ENCODE measurements at places on chromosomes 11 and 22. TPM values are rescaled to one million over a fixed set of nuclear protein-coding genes. Genes with fewer than 3 reads are reported as not detected.

The ZNF280B gene
- total RNA-seq = 1.0 TPM

GRCh38 chr22:41237707-41238569 is 2.8 kb downstream of the CHADL start:
- peak; percentile 76 for DNase-seq

- no peak for DNase-seq
These were observed 921.9 kb upstream of the TENM4 start for GRCh38 chr11:80362563-80363340.

DNA sequence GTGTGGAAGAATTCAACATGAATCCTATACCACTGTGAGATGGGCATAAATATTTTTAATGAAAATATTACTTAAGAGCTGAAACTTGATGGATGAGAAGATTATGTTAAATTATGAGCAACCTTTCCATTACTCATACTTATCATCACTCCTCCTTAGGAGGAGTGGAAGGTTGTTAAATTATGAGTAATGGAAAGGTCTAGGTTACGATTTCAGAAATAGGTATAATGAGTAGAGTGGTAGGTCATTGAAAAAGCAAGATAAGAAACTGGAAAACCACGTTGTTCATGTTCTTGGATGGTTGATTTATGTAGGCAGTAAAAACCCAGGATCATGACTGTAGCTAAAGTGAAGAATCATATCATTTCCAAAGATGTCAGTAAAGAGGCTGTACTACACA is 973.2 kb upstream of the RAG2 start:
- DNase-seq = no peak

- DNase-seq = peak; percentile 50
These were observed 66.5 kb downstream of the GGTLC2 start for GRCh38 chr22:22710719-22711531.

GRCh38 chr11:34473603-34474169 is 35.0 kb downstream of the CAT start:
- DNase-seq = no peak

- no peak for DNase-seq
These were observed 278.2 kb downstream of the TBC1D22A start for GRCh38 chr22:47040486-47041270.

The OSBP gene
- 78.6 TPM for total RNA-seq

The P2RY6 gene
- 1.0 TPM for total RNA-seq

The TESMIN gene
- 0.10 TPM for total RNA-seq

The SPI1 gene
- 5.0 TPM for total RNA-seq

GRCh38 chr11:103091801-103092524 is at the start of gene DCUN1D5:
DCUN1D5 (minus strand) TSS chr11:103092160; CDS start chr11:103091872, 288 bp downstream.
- DNase-seq = peak; percentile 98

The NFRKB gene
- total RNA-seq = 47.2 TPM

The DEUP1 gene
- not detected for total RNA-seq

- DNase-seq = no peak
These were observed 23.4 kb upstream of the CELSR1 start for GRCh38 chr22:46560696-46561295.

GRCh38 chr11:18798799-18799469 is 7.3 kb upstream of the PTPN5 start:
- DNase-seq = no peak

The MIAT gene
- total RNA-seq = 1.1 TPM

The SLC22A9 gene
- not detected for total RNA-seq

The FAM180B gene
- total RNA-seq = 1.4 TPM

- no peak for DNase-seq
These were observed 639 bp downstream of the TRIOBP start for GRCh38 chr22:37697538-37697835.

The GGT5 gene
- total RNA-seq = 4.9 TPM

The LMO1 gene
- total RNA-seq = 0.41 TPM

The C11orf21 gene
- 0.10 TPM for total RNA-seq

The C2CD3 gene
- total RNA-seq = 22.9 TPM

- no peak for DNase-seq
These were observed 286.6 kb downstream of the ETS1 start for GRCh38 chr11:128300785-128301184.

The PACS1 gene
- 27.0 TPM for total RNA-seq

The SCGB1C1 gene
- not detected for total RNA-seq

DNA sequence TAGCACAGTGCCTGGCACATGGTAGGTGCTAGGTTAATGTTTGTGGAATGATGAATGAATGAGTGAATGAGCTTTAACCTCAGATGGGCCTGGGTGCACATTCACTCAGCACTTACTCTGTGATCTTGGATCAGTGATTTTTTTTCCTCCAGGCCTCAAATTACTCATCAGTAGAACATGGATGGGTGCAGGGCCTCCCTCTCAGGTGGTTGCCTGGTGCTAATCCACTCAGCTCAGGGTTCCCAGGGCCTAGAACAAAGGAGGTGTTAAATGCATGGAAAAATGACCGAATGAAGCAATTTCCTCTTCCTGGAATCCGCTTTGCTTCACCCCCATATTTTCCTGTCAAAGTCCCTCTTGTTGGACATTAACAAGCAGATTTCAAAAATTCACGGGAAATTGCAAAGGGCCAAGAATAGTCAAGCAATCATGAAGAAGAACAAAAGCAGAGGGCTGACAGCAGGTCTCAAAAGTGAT is 93.5 kb downstream of the MYEOV start:
- DNase-seq = no peak

The MMP11 gene
- total RNA-seq = 10.8 TPM

GRCh38 chr11:19460718-19461405 is 220.1 kb upstream of the E2F8 start:
- DNase-seq = peak; percentile 83

GRCh38 chr22:33557836-33558235 is 362.4 kb downstream of the LARGE1 start:
- no peak for DNase-seq

The IL17REL gene
- total RNA-seq = not detected

DNA sequence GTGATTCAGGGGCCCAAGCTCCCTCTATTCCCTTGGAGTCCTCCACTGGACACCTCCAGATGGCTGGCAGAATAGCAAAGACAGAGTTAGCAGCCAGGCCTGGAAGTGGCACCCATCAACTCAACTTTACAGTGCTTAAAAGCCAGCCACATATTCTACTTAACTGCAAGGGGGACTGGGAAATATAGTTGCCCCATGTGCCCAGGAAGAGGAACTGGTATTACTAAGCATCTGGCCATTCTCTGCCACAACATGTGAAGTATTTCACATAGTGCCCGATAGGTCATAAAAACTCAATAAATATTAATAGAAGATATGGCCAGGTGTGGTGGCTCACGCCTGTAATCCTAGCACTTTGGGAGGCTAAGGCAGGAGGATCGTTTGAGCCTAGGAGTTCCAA is 5.5 kb upstream of the IL10RA start:
- DNase-seq = no peak

DNA sequence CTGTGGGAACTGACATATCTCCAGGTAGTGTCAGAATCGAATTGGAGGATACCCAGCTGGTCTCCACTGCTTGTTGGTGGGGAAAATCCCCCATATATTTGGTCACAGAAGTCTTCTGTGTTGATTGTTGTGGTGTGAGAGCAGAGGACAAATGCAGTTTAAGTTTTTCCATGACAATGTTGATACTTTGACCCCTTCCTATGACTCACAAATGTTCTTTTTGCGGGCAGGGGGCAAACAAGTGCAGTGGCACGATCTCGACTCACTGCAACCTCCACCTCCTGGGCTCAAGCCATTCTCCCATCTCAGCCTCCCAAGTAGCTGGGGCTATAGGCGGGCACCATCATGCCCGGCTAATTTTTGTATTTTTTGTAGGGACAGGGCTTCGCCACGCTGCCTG is 7.4 kb upstream of the PATL1 start:
- no peak for DNase-seq

The EHF gene
- total RNA-seq = 105 TPM

- no peak for DNase-seq
These were observed 34.8 kb downstream of the NEU3 start for GRCh38 chr11:75023446-75024067.

The XKR3 gene
- not detected for total RNA-seq

GRCh38 chr22:45478108-45478771 is 24.4 kb upstream of the FBLN1 start:
- peak; percentile 91 for DNase-seq

GRCh38 chr22:36840106-36840505 is 20.7 kb upstream of the NCF4 start:
- no peak for DNase-seq

The ANO5 gene
- 46.5 TPM for total RNA-seq

DNA sequence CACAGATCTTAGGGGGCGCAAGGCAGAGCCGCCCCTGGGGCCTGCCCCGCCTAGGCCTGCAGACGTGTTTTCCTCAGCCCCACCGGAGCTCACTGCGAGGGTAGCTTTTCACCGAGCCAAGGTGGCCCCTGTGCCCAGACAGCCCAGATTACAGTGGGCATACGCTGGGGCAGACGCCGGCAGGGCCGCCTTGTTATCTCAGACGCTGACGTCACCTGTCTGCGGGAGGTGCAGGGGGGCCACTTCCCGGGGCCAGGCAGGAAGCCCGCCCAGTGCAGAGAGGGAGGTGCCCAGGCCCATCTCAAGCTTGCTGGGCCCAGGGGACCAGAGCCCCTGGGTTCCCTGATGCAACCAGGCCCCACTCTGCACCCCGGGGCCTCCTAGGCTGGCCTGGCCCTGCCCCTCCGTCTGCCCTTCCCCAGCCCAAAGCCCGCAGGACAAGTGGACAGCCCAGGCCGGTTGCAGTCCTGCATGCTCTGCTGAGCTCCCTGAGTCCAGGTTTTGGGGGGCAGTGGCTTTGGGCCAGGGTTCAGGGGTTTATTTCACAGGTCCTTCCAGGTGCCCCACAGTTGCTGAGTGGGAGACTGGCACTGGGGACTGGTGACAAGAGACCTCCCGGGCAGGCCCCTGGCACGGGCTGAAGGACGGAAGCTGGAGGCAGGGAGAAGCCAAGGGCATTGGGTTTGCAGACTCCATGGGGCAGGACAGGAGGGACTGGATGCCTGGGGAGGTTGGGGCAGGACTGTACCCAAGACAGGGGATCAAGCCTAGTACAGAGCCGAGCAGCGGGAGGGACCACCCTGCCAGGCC is 38.6 kb downstream of the IGF2 start:
- DNase-seq = no peak

- peak; percentile 76 for DNase-seq
These were observed 2.3 kb upstream of the TBX1 start for GRCh38 chr22:19757985-19758895.

The RIMBP3C gene
- total RNA-seq = not detected

The CDC42BPG gene
- 5.7 TPM for total RNA-seq

GRCh38 chr11:98834776-98835175 is 186.0 kb upstream of the CNTN5 start:
- no peak for DNase-seq

- no peak for DNase-seq
These were observed 745 bp upstream of the ZBTB44 start for GRCh38 chr11:130315354-130315970.

The RCOR2 gene
- total RNA-seq = 3.0 TPM

DNA sequence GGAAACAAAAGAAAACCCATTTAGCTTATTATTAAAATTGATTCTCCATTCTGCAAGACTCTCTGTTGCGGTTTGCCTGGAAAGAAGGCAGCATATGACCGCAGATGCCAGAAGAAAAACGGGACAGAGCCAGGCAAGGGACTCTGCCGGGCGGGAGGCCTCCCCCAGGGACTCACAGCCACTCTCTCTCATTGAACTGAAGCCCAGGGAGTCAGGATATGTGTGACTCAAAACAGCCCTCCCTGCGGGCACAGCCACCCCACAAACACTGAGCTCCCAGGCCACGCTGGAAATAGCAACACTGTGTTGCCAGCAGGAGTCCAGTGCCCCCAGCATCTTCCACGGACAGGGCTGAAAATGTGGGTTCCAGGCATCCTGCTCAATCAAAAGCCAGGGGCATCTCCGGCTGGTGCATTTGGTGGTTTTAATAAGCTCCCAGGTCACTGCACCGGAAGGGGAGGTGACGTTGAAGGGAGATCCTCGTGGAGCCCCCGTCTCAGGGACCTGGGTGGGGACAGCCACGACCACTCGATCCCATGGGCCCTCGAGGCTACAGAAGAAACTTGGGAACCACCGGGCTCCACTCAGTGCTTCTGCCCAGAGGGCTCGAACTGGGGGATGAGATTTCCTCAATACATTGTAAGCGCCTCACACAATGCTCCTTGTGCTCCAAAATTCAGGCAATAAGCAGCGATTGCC is 624.5 kb downstream of the TBC1D22A start:
- no peak for DNase-seq

DNA sequence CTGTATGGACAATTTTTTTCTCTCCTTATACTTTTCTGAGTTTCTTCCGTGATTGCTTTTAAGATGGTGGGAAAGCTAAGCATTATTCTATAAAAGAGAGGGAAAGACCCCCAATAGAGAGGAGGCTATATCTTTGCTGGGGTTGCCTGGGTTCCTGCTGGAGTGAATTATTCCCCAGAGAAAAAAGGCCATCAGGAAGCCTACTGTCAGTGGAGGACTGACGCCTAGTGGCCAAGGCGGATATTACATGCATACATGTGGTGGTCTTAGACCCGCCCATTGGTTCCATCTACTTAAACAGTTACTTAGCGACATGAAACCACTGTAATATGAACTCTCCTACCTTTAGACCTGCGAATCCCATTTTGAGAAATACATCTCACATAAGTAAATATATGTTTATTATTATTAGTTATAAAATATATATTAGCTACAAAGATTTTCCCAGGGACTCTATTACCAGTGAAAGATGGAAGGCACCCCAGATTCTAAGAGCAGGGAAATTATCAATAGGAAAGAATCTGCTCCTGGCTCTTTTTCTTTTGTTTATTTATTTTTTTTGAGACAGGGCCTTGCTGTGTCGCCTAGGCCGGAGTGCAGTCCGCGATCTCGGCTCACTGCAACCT is 15.7 kb upstream of the PGA3 start:
- peak; percentile 92 for DNase-seq

GRCh38 chr11:77505956-77506355 is 32.1 kb upstream of the PAK1 start:
- DNase-seq = peak; percentile 60

DNA sequence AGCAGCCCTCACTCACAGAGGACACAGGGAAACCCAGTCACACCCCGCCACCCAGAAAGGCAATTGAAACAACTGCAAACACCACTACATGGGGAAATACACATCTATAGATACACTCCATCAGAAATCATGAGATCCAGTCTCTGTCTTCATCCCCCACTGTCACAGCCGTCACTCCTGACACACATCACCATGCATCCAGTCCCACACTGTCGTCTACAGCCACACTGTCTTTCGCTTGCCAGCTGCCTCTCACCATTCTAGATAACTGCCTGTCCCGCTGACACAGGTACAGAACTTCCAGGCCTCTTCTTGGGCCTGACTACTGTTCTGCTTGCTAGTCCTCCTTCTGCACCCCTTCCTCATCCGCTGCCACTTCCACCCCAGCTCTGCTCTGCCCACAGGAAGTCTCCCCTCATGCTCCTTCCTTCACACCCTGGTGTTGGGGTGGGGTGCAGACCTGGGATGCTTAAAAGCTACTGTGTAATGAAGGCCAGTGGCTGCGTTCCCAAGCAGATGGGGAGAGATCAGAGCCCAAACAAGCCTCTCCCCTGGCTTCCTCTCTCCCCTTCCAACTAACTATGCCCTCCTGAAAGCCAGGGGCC is 42.6 kb downstream of the SLC22A12 start:
- no peak for DNase-seq

GRCh38 chr11:134049303-134049702 is 19.6 kb upstream of the JAM3 start:
- DNase-seq = no peak

The NAV2 gene
- 13.7 TPM for total RNA-seq
